ENCODE measurements at places on chromosomes 16 and 17.

DNA sequence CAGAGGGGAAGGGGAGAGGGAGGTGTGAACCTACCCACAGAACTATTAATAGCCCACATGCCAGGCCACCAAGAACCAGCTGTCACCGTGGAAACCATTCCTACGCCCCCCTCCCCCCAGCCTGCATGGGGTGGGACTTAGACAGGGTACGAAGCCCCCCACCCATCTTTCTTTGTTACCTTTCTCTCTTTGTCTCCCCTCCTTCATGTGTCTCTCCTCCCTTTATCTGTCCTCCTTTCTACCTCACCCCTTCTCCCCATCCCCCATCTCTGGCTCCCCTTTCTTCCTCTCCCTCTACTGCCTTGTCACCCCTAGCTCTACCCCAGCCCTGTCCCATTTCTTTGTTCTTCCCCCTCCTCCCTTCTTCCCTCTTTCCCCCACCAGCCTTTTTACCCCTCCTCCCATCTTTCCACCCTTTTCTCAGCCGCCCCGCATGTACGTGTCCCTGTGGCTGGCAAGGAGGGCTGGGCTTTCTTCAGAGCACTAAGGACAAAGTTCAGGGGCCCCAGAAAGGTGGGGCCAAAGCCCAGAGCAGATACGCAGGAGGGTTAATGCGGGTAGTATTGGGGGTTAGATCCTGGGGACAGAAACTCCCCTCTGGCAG is 8.0 kb downstream of the THRA start:
- no peak for DNase-seq

- DNase-seq, result no peak
Observed at GRCh38 chr16:63061319-63061718, 1025.1 kb upstream of the CDH8 start.

- peak; percentile 40 for DNase-seq
Observed at GRCh38 chr16:86604436-86605193, 26.3 kb downstream of the FOXL1 start.

- DNase-seq, result no peak
Observed at GRCh38 chr16:19073344-19073743, 5.9 kb downstream of the COQ7 start.

DNA sequence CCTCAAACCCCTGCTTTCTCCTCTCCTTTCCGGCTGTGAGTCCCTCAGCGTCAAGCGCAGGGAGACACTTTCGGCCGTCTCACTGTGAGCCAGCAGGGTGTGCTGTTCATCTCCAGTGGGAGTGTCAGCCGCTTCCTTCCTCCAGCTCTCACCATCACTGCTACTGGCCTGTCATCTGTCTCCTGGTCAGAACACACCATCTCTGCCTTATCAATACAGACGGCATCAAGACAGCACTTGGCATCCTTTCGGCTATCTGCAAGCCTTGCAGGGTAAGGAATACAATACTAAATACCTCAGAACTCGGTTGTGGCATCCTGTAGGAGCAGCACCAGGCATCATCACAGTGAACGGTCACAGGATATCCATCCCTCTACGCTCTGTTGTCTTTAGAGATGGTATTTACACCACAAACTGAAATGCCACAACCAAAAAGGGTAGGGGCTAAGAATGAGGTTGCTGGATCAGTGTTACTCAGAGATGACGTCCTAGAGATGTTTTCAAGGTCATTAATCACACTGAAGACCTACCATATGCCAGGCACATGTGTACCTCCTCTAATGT is 20.7 kb upstream of the CMTM4 start:
- peak; percentile 6 for DNase-seq

DNA sequence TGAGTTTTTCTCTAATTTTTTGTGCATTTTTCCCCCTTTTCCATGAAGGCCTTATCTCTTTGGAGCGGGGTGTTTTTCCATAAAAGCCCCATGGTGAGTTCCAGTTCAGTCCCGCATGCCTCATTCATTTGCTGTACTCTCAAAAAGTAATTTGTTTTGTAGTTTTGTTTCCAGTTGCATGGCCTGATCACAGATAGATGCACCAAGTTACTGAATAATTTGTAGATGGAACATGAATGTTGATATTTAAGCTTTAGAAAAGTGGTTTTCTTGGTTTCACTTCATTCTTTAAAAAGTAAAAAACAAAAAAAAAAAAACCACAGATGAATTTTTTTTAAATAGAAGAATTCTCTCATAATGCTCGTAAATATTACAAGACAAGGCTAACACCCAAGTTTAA is 349.2 kb downstream of the BCAS3 start:
- DNase-seq, result no peak

GRCh38 chr17:44006598-44007345 is 2.4 kb downstream of the NAGS start:
- DNase-seq, result peak; percentile 98
